T-helper 2 cell treated with Interferon-gamma antibody and Interleukin-4, amounts not matched to agents 5 μg/mL and 100 μg/mL, for 36 hours (primary cell): ENCODE measurements at places on chromosomes 3 and 15.

GRCh38 chr3:186986406-186986805, 56.1 kb downstream of the ST6GAL1 start:
- peak overlapping the region; percentile 33 for H3K27ac ChIP-seq
- no peak overlapping the region for H3K4me3 ChIP-seq
- no peaks in the 10 kb centered on the region for H3K27me3 ChIP-seq
- H3K36me3 ChIP-seq: peaks cover 54% of the 10 kb centered on the region

DNA sequence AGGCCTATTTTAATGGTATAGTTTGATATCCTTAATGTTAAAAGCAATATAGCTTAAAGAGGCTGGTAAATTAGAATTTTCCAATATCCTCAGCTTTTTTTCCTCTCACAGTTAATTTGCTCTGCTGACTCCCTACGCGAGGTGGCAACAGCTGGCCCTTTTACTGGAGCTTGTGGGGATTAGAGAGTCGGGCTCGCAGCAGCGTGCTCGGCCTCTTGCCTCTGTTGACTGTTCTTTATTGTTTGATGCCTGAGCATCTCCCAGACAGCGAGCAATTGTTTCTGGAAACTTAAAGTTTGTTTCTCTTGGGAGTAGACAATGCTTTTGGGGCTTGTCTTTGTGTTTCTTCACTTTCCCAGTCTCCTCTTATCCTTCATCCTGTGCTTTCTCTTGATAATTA, 80.8 kb downstream of the OPA1 start:
- H3K4me1 ChIP-seq: no peaks in the 10 kb centered on the region
- no peak overlapping the region for H3K4me3 ChIP-seq
- no peak overlapping the region for H3K27ac ChIP-seq
- DNase-seq: no peak
- H3K36me3 ChIP-seq: peaks cover 24% of the 10 kb centered on the region

DNA sequence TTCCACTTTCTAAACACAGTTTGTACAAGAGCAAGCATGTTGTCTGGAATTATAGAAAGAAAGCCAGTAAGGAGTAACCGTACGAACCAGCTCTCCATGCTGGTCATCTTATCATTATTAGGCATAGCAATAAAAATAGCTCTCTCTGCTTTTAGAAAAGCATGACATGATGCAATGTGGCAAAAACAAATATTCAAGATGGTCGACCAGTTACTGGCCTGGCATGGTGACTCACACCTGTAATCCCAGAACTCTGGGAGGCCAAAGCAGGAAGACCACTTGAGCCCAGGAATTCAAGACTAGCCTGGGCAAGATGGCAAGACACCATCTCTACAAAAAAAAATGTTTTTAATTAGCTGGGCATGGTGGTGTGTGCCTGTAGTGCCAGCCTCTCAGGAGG, 2.6 kb upstream of the MAP4 start:
- no peak overlapping the region for H3K27ac ChIP-seq
- H3K4me3 ChIP-seq: no peak overlapping the region
- no peaks in the 10 kb centered on the region for H3K27me3 ChIP-seq
- DNase-seq: no peak
- H3K36me3 ChIP-seq: peaks cover 1% of the 10 kb centered on the region
- peaks cover 15% of the 10 kb centered on the region for H3K4me1 ChIP-seq

DNA sequence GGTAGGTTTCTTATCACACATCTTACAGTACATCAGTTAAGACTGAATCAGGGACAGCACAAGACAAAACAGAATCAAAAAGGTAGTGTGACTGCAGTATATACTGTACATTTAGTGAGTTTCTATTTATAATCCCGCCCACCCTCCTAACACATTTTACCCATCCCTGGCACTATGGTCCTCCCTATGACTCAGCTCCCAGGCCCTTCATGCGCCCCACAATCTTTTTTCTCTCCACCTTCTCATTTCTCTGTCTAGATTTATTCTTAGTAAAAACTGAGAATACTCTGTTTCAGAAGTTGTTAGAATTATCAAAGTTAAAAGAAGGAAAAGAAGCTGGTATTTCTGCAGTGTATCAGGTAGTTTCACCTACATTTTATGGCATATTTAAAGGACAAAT, 427.3 kb downstream of the CNTN4 start:
- no peaks in the 10 kb centered on the region for H3K4me1 ChIP-seq
- no peaks in the 10 kb centered on the region for H3K36me3 ChIP-seq
- no peak for DNase-seq
- H3K27me3 ChIP-seq: no peaks in the 10 kb centered on the region
- no peak overlapping the region for H3K27ac ChIP-seq

DNA sequence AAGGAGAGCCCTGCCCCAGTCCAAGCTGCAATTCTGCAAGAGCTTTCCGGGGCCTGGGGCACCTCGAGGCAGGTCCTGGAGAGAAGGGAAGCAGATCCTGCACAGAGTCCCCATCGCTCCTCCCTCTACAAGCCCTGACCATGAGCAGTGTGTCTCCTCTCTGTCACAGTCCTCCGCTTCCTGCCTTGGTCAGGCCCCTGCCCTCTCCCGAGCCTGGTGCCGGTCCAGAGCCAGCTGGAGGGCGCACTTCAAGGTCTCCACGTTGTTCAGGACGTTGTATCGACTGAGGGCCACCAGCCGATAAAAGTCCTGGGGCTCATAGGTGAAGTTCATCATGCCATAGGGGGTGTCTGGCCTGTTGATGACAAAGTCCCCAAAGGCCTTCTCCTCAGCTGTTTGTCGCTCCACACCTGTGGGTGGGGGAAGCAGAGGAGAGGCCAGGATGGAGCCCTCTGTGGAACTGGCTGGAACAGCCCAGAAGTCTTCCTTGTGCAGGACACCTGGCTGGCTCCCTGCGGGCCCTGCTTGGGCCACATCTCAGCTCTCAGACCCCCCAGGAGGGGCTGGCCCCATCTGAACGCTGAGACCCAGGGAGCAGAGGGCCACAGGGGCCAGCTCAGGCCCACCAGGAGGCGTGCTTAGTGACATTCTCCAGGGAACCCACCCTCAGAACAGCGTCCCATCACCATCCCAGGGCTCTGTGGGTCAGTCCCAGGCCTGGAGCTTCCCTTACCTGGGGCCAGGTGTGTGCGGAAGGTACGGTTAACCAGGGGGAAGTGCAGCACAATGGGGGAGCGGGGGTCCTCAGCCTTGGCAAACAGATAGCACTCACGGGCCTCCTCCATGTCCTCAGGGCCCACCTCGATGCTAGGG, 14.4 kb downstream of the PLA2G4F start:
- DNase-seq: no peak
- H3K27me3 ChIP-seq: no peaks in the 10 kb centered on the region
- no peaks in the 10 kb centered on the region for H3K36me3 ChIP-seq
- H3K4me1 ChIP-seq: no peaks in the 10 kb centered on the region
- no peak overlapping the region for H3K4me3 ChIP-seq

GRCh38 chr3:105139881-105140560, 226.7 kb upstream of the ALCAM start:
- no peak overlapping the region for H3K27ac ChIP-seq
- H3K36me3 ChIP-seq: no peaks in the 10 kb centered on the region
- no peaks in the 10 kb centered on the region for H3K27me3 ChIP-seq

DNA sequence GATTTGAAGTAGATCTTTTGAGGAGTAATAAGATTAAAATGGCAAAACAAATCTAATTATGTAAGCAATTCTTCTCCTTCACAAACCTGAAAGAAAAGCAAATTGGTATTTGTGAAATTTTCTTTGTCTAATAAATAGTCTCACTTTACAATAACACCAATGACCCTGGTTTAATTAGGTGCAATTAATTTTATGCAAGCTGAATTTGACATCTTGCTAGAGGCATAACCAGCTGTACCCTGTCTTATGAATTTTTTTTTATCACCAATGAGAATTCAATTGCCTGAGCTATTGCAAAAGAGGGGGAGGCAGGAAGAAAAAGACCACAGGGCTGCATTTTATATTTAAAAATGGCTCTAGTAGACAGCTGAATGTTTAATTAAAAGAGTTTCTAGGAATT, 113.5 kb upstream of the IL12A start:
- H3K4me1 ChIP-seq: no peaks in the 10 kb centered on the region
- H3K27me3 ChIP-seq: peaks cover 22% of the 10 kb centered on the region
- no peak overlapping the region for H3K27ac ChIP-seq
- no peak for DNase-seq
- H3K4me3 ChIP-seq: no peak overlapping the region

- no peaks in the 10 kb centered on the region for H3K27me3 ChIP-seq
- no peaks in the 10 kb centered on the region for H3K4me1 ChIP-seq
- H3K27ac ChIP-seq: no peak overlapping the region
- no peak for DNase-seq
Measured at GRCh38 chr3:36606871-36607765, 157.2 kb downstream of the DCLK3 start.

GRCh38 chr3:63927422-63928280, 15.5 kb upstream of the SCAANT1 start:
- no peak for DNase-seq
- peaks cover 41% of the 10 kb centered on the region for H3K36me3 ChIP-seq
- H3K27me3 ChIP-seq: no peaks in the 10 kb centered on the region
- no peak overlapping the region for H3K4me3 ChIP-seq
- no peak overlapping the region for H3K27ac ChIP-seq
- H3K4me1 ChIP-seq: peaks cover 10% of the 10 kb centered on the region

DNA sequence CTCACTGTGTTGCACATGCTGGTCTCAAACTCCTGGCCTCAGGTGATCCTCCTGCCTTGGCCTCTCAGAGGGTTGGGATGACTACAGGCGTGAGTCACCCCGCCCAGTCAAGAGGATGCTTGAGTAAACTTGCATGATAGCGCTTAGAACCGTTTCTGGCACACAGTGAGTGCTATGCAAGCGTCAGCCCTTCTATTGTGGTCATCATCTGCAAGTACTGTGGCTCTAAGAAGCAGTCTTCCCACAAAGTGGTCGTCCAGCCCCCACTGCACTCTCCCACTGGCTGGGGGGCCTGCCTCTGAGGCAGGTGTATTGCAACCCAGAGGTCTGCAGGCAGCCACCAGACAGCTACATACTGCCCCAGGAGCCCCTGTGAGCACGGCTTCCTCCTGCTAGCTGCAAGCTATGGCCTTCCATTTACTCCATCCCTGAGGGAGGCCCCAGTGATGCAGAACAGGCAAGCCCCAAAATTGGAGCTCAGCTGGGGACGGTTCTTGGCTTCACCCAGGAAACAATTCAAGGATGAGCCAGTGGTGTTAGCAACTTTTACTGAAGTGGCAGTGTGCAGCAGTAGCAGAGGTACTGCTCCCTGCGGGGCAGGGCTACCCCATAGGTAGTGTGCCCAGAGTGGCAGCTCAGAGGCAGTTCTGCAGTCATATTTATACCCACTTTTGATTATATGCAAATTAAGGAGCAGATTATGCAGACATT, 95.4 kb downstream of the LSM3 start:
- no peaks in the 10 kb centered on the region for H3K36me3 ChIP-seq
- H3K4me3 ChIP-seq: no peak overlapping the region
- no peak for DNase-seq
- no peaks in the 10 kb centered on the region for H3K27me3 ChIP-seq
- no peak overlapping the region for H3K27ac ChIP-seq

- no peaks in the 10 kb centered on the region for H3K36me3 ChIP-seq
- H3K4me1 ChIP-seq: peaks cover 6% of the 10 kb centered on the region
- H3K4me3 ChIP-seq: no peak overlapping the region
- H3K27me3 ChIP-seq: no peaks in the 10 kb centered on the region
- DNase-seq: no peak
Measured at GRCh38 chr3:107574650-107575049, 51.9 kb downstream of the BBX start.

DNA sequence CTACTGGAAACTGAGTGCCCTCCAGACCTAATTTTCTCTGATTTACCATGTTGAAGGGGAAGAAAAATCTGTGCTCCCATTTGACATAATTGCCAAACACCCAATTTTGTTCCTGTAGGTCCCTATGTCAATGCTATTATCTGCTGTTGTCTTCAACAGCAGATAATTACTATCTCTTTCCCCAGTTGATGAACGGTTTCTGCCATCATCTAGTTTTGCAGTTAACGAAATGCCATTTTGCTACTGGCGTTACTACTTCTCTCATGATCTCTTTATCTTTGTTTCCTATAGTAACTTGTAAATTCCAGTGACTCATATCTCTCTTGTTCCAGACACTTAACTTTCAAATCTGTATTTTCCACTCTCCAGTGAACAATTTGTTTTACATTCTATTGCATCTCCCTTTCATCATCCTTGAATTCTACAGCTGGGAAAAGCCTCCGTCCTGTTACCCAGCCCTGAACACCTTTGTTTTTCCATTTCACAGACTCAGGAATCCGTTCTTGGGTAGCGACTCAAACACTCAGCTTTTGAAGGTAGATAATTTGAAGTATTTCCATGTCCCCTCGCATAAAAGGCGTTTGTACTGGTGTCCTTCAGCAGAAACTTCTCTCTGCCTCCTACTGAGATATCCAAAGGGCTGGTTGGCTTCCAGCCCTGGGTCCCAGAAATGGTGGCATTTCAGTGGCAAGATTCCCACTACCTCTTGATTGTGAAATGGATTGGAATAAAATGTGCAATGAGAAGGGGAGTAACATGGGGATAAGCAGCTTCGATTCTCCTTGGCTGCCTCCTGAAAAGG, 111.7 kb downstream of the FOXB1 start:
- DNase-seq: no peak
- H3K4me3 ChIP-seq: no peak overlapping the region
- H3K27ac ChIP-seq: no peak overlapping the region
- H3K36me3 ChIP-seq: no peaks in the 10 kb centered on the region

DNA sequence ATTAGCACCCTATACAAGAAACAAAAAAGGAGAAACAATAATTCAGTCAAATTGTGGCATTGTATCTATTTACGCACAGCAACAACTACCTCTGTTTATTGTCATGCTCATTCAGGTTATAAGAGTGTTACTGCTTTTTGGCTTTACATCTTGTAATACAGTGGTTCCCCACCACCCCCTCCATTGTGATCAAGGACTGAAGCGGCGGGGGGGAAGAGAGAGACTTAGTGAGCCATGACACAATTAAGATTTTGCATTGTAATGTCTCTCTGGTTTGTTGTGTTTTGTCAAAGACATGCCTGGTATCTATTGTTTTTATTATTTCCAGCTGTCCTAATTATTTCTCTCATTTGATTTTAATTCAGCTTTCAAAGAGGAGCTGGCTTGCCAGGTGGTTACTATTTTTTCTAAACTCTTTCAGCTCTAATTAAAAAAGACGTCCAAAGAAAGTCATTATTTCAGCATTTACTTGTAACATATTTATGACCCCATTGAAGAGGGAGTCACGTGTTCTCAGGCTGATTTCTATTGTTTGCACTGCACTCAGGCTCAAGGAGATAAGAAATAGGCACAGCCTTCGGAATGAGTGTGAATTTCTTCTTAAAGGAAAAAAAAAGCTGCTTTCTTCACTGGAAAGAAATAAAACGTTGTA, 234.4 kb upstream of the TBL1XR1 start:
- H3K4me3 ChIP-seq: no peak overlapping the region
- no peak overlapping the region for H3K27ac ChIP-seq
- no peak for DNase-seq
- H3K36me3 ChIP-seq: no peaks in the 10 kb centered on the region
